ENCODE measurements at places on chromosomes 3 and 15.

- no peak for DNase-seq
These were observed 29.5 kb upstream of the THSD4 start for GRCh38 chr15:71085809-71086208.

DNA sequence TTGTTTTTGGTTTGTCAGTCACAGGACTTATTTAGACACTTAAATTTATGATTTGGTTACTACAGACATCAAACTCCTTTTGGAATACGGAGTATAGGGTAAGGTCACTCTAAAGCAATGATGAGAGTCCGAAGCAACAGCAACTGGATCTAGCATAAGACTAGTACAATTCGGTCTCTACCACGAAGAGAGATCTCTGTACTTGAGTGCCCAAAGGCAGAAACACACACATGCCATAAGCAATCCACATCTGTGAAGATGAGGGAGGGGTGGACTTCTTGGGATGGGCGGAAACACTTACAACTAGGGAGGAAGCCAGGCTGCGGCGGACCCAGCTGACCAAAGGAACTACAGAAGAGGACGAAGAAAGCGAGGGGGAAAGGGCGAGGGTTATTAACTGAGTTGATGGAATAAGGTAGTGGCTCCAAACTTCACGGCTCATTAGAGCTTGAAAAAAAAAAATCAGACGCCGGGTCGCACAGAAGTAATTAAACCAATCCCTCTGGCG, 595 bp downstream of the DPH6 start:
- DNase-seq = no peak

GRCh38 chr15:60264566-60264965, 133.2 kb downstream of the ANXA2 start:
- DNase-seq = no peak

DNA sequence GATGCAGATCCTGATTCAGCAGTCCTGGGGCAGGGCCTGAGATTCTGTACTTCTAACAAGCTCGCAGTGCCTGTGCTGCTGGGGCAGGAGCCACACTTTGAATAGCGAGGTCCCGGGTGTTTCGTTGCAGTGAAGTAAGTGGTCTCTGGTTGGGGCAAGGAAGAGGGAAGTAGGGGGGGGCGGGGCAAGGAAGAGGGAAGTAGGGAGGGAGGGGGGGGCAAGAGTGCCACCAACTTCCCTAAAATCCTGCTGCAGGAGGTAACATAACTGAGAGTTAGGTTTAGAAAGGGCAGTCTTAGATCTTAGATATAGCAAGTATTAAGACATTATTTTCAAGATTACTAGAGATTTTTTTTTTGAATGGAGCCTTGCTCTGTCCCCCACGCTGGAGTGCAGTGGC, 35.5 kb downstream of the CRTAP start:
- no peak for DNase-seq

- no peak for DNase-seq
These were observed 3.5 kb upstream of the DCUN1D1 start for GRCh38 chr3:182983876-182984275.

DNA sequence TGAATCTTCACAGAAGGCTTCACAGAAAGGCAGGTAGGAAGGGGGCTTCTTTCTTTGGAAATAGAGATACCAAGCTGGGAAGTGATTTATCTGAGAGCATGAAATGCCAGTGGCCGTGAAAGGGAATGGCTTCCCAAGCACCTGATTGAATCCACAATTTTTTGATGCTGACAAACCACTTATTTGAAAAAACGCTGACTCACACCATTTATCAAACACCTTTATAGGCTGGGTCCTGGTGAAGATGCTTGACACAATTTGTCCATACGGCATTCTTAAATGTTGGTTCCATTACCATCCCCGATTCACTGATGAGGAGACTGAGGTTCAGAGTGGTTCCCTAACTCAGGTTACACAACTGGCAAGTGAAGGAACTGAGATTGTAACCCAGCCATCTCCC, 64.1 kb upstream of the POMGNT2 start:
- no peak for DNase-seq

GRCh38 chr15:74956648-74957475, at the start of gene RPP25:
Gene RPP25, minus strand, starts transcription at chr15:74956772. Its CDS starts 189 bp downstream, at chr15:74956583.
- peak; percentile 35 for DNase-seq

- DNase-seq = no peak
These were observed 73.4 kb downstream of the HMCES start for GRCh38 chr3:129352045-129352444.

GRCh38 chr3:23826382-23827064, 20.8 kb downstream of the UBE2E1 start:
- no peak for DNase-seq

GRCh38 chr15:75008629-75009326, 13.4 kb downstream of the SCAMP5 start:
- no peak for DNase-seq

- DNase-seq = no peak
These were observed 272.7 kb downstream of the RPLP1 start for GRCh38 chr15:69725275-69725674.

- DNase-seq = no peak
These were observed 438 bp downstream of the THBS1 start for GRCh38 chr15:39581242-39581792.

DNA sequence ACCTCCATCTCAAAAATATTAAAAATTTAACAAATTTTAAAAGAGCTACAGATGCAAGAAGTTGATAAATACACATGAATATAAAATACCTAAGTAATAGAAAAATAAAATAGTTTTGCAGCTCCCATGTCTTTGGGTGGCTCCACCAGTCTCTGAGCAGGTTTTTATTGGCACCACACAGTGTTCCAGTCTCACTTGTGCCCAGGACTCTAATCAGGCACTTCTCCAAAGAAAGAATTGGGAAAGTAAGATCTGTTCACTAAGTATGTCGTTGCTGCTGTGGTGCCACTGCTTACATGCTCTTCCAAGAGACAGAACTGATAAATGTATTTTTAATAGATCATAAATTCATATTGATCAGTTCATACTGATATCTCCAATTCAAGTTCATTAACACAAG, 92.5 kb upstream of the ABI3BP start:
- no peak for DNase-seq

DNA sequence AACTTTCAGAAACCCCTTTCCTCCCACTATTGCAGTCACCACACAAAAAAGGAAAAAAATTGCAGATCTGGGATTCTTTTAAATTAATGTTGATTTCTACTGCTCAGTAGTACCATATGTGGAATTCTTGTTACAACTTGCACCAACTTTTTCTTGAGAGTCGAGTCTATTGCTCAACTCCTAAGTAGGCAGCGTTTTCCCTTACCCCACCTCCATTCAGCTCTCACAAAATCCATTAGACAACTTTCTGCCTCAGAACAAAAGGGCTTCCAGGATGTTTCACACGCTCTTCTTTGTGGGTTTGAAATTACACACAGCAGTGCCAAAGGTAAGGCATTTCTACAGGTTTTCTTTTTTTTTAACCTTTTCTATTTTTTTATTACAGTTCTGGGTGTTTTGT, 179.5 kb downstream of the ANXA2 start:
- DNase-seq = no peak

DNA sequence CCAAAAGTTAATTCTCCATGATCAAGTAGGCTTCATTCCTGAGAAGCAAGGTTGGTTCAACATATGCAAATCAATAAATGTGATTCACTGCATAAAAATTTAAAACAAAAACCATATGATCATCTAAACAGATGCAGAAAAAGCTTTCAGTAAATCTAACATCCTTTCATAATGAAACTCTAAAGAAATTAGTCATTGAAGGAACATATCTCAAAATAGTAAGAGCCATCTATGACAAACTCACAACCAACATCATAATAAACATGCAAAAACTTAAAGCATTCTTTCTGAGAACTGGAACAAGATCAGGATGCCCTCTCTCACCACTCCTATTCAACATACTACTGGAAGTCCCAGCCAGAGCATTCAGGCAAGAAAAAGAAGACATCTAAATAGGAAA, 254.1 kb downstream of the AGBL1 start:
- no peak for DNase-seq

GRCh38 chr3:87468235-87468634, 191.9 kb upstream of the POU1F1 start:
- DNase-seq = no peak

DNA sequence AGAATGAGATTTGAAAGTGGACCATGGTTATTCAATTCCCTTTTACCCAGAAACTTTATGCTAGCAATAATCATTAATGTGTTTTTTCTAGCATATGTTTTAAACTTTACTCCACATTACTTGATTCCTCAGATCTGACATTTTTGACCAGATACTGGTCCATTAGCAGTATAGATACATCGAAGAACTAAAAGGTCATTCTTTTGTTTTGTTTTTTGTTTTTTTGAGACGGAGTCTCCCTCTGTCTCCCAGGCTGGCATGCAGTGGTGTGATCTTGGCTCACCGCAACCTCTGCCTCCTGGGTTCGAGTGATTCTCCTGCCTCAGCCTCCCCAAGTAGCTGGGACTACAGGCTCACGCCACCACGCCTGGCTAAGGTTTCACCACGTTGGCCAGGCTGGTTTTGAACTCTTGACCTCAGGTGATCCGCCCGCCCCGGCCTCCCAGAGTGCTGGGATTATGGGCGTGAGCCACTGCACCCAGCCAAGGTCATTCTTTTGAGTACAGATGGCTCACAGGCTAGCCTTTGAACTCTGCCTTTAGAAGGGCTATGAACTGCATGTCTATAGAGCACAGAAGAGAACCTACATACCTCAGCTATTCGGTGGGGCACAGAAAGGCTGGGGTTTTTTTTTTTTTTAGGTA, 28.6 kb downstream of the CHP1 start:
- DNase-seq = no peak

DNA sequence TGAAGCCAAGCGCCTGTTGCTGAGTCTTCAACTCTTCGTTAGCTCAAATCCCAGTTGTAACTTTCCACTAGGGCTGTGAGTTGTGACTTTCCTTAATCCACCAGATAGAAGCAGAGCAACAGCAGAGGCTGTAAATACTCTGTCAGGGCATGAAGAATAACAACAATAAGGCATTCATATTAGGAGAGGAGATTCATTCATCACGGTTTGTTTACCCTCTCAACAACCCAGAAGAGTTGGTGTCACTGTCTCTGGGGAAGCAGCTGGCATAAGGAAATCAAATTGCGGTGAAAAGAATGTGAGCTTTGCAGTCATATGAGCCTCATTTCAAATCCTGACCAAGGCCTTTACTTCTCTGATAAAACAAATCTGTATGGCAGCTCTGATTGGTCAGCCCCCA, 184.8 kb downstream of the SHQ1 start:
- DNase-seq = no peak

- DNase-seq = no peak
These were observed 16.4 kb downstream of the FSD2 start for GRCh38 chr15:82789491-82789890.

- DNase-seq = no peak
These were observed 43.4 kb downstream of the UMPS start for GRCh38 chr3:124773351-124774326.

GRCh38 chr3:150965436-150965835, 7.1 kb downstream of the CLRN1 start:
- DNase-seq = no peak

DNA sequence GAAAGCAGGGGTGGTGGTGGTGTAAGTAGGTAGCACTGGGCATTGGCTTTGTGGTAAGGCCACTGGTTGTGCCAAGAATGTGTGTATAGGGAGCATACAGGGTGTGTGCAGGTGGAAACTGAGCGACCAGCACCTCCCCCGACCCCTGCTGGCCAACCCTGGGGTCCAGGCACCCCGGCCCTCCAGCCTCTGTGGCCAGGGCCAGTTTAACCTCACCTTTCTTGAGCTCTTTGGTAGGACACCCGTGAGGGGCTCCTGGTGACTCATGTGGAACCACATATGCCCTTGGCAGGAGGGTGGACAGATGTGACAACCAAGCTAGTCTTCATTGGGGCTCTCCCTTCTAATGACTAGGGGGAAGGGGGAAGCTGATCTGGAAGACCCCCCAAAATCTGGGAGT, 19.5 kb downstream of the SHF start:
- no peak for DNase-seq

DNA sequence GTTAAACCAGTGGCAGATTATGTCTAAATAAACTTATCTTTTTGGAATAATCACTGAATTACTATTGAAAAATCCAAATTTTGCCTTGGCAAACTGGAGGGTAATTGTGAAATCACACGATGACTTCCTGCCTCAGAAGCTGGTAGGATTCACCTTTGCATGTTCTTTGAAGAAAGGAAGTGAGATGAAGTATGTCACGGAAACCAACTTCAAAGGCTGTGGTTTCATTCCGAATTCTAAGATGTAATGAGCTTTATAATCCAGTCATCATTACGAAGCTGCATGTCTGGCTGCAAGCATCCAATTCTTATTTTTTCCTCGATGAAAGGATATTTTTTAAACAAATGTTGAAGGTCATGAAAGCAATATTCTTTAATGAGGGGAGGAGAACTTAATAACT, 15.0 kb upstream of the ZBED2 start:
- no peak for DNase-seq

GRCh38 chr15:65525622-65526021, 4.6 kb upstream of the HACD3 start:
- no peak for DNase-seq

DNA sequence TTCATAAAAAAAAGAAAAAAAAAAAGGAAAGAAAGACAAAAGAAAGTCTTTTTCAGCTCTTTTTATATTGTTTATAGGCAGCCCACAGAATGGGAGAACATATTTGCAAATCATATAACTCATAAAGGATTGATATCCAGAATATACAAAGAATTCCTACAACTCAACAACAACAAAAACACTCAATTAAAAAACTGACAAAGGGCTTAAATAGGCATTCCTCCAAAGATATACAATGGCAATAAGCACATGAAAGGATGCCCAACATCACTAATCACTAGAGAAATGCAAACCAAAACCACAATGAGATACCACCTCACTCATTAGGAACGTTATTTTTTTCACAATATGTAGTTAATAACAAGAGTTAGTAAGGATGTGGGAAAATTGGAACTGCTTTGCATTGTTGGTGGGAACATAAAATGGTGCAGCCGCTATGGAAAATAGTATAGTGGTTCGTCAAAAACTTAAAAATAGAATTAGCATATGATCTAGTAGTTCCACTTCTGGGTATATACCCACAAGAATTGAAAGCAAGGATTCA, 54.2 kb upstream of the CMTM8 start:
- no peak for DNase-seq

DNA sequence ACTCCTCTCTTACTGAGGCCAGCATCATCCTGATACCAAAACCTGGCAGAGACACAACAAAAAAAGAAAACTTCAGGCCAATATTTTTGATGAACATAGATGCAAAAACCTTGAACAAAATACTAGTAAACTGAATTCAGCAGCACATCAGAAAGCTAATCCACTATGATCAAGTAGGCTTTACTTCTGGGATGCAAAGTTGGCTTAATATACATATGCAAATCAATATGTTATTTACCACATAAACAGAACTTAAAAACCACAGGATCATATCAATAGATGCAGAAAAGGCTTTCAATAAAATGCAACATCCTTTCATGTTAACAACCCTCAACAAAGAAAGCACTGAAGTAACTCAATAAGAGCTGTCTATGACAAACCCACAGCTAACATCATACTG, 414.5 kb upstream of the MCTP2 start:
- DNase-seq = no peak

GRCh38 chr3:41141433-41142167, 57.7 kb upstream of the CTNNB1 start:
- no peak for DNase-seq

Data from stimulated activated CD8-positive, alpha-beta memory T cell treated with anti-CD3 and anti-CD28 coated beads, Interleukin-15, amount 100 ng/mL, for 1 hour (primary cell).